ENCODE measurements at places on chromosomes 4 and X.

GRCh38 chrX:129540068-129540653 is at the start of gene OCRL:
Gene OCRL (plus strand): TSS chrX:129540259. CDS start chrX:129540440, 181 bp downstream.
- no peak for DNase-seq

DNA sequence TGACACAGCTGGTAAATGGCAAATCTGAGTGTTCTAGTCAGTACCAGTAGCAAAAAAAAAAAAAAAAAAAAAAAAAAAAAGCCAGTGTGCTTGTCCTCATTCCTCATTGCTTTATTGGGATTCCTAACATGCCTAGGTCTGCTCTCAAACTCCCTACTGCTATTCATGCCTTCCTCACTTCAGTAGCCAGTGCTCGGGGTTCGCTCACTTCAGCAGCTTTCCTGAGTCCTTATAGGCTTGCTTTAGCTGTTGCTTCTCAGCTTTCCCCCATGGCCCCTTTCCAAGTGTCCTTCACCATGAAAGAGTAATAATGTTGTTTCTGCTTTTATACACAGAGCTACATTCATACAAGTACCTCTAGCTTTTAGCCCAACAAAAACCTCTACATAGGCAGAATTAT is 30.8 kb downstream of the SLITRK2 start:
- no peak for DNase-seq

DNA sequence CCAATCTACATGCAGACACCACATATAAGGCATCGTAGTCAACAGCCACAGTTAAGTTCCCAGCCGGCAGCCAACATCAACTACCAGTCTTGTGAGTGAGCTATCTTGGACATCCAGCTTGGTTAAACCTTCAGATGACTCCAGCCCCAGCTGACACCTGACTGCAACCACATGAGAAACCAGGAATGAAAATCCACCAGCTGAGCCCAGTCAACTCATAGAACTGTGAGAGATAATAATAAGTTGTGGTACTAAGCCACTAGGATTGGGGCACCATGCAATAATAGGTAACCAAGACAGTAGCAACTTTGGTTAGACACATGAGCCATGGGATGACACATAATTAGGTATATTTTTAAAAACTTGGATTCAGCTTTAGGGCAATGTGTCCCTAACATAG is 188.1 kb upstream of the BCOR start:
- no peak for DNase-seq

GRCh38 chr4:73676861-73677323 is 56.7 kb upstream of the RASSF6 start:
- DNase-seq, result no peak

- DNase-seq, result peak; percentile 2
Measured at GRCh38 chrX:24513416-24513815, 48.3 kb downstream of the PDK3 start.

All from stimulated activated CD4-positive, alpha-beta T cell treated with anti-CD3 and anti-CD28 coated beads, Interleukin-1b, Interleukin-23, amount 100 ng/mL, for 24 hours (primary cell).